ENCODE measurements at places on chromosomes 2 and 18.

DNA sequence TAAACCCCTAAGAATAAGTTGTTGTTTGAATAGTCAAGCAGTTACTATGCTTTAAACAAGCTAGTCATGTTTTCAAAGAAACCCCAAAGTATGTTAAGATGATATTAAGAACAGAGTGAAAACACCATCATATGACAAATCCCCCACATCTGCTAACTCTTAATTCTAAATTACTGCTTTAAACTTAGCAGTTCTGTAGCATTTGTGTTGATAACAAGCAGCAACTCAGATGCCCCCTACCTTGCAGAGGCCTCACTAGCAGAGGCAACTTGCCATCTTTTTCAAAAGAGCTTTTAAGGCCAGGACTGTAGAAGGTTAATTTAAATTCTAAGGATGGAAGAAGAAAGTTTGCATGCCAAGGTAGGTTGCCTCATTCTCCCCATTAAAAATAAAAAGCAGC lies 376.2 kb downstream of the SETBP1 start:
- DNase-seq, result no peak

DNA sequence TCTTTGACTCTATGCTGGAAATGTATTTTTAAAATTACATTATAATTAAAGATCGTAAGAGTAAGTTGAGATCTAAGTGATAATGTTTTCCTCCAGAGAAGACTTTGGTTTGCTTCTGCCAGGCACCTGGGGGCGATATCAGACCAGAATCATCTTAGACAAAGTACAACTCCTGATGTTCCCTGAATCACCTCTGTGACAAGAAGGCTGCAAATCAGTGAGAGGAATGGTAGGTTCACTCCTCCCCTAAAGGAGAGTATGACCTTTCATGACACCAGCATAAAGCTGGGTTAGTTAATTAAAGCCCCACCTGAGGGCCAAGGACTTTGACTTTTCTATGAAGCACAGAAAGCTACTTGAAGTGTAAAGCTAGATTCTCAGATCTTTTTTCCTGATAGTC lies 114.4 kb upstream of the DTNA start:
- no peak for DNase-seq

GRCh38 chr18:7830468-7830867 lies 263.4 kb downstream of the PTPRM start:
- DNase-seq, result no peak

- DNase-seq, result no peak
Measured at GRCh38 chr18:22933966-22934423, 867 bp downstream of the RBBP8 start.

DNA sequence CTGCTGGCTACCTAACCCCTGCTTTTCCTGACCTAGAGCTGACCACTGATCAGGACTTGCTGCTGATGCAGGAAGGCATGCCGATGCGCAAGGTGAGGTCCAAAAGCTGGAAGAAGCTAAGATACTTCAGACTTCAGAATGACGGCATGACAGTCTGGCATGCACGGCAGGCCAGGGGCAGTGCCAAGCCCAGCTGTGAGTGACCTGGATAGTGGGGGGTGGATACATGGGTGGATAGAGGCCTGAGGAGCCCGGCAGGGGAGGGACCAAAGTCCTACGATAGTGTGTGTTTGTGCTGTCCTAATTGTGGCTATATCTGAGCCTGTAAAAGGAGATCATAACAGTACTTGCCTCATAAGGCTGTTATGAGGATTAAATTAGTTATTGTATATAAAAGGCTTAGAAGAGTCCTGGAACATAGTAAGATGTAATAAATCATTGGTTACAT lies 8.2 kb downstream of the PLCD4 start:
- no peak for DNase-seq

GRCh38 chr2:233039212-233039845 lies 6.9 kb downstream of the NEU2 start:
- DNase-seq, result no peak

DNA sequence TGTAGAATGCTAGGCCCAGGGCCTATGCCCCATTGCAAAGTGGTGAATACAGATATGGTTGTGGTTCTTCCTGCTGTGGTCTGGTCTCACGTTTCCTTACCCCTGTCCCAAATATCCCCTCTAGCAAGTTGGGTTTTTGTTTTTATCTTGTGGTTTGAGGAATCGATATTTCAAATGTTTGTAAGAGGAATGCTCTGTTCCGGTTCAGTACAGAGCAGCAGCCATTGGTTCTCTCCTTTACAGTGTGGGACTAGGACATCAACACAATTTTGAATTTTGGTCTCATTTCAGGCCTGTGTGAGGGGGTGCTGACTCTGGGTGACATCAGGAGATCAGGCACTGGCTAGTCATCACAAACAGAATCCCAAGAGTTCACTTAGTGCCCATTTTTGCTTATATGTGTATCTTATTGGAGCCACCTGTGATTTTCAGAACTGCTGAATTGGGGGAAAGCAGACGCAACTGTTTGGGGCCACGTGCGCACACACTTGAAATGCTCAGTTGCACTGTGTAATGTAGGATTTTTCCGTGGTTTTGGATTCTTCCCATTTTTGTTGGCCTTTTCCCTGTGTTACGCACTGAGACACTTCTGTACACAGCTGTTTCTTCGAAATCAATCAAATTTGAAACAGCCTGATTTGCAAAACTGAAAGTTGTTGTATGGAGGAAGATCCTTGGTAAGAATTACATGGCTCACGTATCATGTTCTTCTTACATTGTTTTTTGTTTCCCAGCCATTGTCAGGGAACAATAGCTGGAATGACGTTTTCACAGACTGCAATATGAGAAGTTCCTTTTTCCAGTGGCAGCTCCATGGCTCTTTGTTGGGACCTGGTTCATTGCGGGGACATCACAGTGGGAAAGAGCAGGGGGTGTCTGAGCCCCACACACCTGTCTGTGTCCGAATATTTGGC lies 8.6 kb downstream of the SH3BP4 start:
- peak; percentile 48 for DNase-seq

GRCh38 chr2:12320991-12321641 lies 395.6 kb upstream of the TRIB2 start:
- no peak for DNase-seq

DNA sequence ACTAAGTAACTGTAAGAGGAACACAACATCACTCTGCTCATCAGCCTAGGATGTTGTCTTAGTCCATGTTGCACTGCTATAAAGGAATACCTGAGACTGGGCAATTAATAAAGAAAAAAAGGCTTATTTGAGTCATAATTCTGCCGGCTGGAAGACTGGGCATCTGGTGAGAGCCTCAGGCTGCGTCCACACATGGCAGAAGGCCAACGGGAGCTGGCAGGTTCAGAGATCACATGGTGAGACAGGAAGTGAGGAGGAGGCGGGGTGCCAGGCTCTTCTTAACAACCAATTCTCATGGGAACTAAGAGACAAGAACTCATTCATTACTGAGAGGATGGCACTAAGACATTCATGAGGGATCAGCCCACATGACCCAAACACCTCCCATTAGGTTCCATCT lies 46.8 kb downstream of the EPG5 start:
- DNase-seq, result no peak

GRCh38 chr2:127675331-127676261 lies at the start of gene LIMS2:
TSS of gene LIMS2 (minus strand) at chr2:127675530. CDS start at chr2:127675024, 506 bp downstream.
- no peak for DNase-seq

DNA sequence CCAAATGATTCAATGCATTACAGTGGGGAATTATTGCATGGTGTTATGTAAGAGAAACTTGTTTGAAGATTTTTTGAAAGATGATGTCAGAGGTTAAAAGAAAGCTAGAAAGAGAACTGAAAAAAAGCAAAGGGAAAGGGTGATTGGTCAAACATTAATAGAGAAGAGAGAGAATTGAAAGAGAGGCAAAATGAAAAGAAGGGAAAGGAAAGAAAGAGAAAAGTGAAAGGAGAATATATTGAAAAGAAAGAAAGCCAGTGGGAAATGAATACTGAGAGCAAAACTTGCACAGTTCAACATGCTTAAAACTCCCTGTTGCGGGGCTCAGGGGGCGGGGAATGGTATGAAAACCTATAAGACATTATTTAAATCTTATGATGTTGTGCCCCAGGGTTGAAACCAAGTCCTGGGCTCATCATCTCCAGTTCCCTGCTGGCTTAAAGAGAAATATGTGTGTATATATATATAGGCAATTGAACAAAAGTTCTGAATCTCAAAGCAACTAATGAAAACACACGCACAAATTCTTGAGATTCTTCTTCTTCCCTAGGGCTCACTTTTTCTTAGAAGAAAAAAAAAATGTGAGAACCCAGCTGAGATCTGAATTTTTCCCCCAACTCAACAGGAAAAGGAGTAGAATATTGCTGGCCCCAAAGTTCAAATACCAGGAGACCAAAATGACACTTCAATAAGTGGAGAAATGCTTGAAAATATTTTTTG lies 2045.9 kb upstream of the CELF4 start:
- no peak for DNase-seq

DNA sequence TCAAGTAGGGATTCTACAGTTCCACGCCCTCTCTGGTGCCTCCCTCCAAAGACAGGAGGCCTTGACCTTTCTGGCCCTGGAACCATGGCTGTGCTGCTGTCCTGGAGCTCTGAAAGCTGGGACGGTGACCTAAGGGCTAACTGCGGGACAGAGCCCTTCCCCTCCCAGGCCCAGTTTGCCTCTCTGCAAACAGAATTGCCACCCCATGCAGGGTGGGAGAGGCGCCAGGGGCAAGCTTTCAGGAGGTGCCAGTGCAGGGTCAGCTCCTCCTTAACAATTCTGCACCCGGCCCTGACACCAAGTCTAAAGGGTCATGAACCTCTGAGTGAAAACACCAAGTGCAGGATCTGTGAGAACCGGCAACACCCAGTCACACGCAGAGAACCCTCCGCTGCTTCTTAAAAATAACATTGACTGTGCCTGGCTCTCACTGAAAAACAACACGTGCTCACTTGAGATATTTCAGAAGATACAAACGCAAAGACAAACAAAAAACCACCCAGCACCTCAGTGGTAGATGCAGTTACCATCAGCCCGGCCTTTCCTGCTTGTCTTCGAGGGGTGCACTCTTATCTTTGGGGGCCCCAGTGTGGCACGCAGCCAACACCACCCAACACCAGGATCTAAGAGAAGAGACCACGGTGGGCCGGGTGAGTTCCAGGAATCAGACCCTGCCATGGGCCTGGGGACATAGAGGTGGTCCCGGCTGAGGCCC lies 1.1 kb upstream of the SNED1 start:
- DNase-seq, result no peak

DNA sequence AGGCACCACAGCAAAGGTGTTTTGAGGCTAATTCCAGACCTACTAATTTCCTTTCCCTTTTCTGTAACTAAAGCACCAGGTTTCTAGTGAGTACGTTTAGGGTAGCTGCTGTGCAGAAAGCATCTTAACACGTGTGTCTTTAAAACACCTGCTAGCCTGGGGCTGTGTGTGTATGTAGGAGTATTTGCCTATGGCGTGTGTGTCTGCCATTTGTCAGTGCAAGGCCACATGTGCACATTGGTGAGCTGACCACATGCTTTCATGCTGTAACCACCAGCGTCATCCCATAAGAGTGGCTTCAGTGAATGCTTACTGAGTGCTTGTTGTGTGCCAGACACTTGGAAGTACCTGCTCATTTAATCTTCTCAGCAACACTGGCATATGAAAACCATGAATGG lies 241.6 kb downstream of the SEPTIN10 start:
- no peak for DNase-seq

DNA sequence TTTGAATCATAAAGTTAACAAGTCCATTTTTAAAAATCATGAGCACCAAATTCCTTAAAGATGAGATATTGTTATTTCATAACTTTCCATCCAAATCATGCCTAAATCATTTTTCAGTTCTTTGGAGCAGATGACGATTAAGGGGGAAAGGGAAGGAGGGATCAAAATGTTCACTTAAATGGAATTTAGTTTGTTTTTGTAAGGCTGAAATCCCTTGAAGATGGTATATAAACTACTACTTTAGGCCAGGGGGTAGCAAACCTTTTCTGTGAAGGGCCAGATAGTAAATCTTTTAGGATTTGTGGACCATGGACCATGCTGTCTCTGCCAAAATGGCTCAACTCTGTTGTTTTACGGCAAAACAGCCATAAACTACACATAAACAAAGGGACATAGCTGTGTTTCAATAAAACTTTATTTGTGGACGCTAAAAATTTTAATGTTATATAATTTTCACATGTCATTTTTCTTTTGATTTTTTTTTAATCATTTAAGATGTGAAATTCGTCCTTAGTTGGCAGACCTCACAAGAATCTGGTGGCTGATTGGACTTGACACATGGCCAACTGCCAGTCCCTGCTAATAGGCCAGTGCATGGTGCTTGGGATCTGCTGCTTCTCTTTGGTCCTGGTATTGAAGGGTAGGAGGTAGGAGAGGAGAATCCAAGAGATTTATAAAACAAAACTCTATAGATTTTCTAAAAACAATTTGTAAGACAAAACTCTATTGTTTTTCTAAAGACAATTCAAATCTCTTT lies 52.0 kb upstream of the RTN4 start:
- DNase-seq, result no peak

DNA sequence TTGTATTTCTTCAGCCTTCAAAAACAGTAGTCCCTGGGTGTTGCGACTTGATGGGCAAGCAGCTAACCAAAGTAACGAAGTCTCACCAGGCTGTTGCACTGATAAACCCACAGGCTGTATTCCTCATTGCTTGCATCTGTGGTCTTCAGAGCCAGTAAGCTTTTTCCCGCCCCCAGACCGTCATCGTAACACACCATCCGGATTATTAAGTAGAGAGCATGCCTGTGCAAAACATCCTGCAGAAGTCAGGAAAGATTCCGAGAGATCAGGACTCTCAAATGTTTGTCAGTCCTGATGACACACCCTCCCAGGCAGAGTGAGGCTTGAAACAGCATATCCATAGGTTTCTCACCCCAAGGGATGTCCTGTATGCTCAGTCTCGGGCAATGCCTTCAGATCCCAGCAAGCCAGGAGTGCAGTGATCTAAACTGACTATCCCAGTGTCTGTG lies 15.9 kb downstream of the ITGB1BP1 start:
- no peak for DNase-seq

- no peak for DNase-seq
Measured at GRCh38 chr2:186891185-186891621, 42.2 kb upstream of the ZSWIM2 start.

- no peak for DNase-seq
Measured at GRCh38 chr18:69239849-69240674, 160.6 kb upstream of the DOK6 start.

DNA sequence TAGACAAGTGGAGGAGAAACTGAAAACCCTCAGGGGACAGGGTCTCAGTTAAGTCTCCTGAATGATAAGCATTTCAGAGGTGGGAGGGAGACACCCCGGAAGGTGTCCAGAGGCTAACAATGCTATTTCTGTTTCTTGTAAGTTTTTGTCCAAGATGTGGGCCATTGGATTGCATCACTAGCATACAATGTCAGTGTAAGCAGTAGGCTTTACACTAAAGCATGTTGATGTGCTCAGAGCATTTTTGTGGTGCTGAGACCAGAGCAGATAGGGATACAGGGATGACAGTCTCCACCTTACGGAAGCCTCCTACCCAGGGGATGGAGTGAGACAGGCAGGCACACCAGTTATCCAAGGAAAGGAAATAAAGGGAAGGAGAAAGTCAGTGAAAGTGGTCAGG lies 2.2 kb upstream of the IL1R1 start:
- no peak for DNase-seq

GRCh38 chr18:54100466-54100865 lies 124.0 kb downstream of the MBD2 start:
- DNase-seq, result no peak
